ENCODE measurements at places on chromosomes 1 and 21. TPM values are rescaled to one million over a fixed set of nuclear protein-coding genes. Genes with fewer than 3 reads are reported as not detected.

Gene DYNLT5
- total RNA-seq: not detected

DNA sequence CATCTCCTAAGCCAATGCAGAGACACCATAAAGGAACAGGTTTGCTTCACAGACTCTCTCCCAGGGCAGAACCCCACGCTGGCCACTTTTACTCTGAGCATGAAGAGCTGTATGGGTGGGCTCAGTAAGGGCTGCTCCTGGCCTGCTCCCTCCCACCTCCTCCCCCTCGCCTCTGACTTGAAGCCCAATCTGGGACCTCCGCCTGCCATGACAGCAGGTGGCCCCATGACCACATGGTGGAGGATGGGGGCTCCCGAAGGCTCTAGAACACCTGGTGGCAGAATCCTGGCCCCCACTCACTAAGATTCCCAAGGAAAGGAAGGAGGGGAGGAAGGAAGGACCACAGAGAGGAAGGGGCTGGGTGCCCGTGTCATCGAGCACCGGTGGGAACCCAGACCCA lies 23.7 kb downstream of the CASZ1 start:
- no peaks in the 10 kb centered on the region for H3K36me3 ChIP-seq
- no peaks in the 10 kb centered on the region for H3K27me3 ChIP-seq
- H3K4me3 ChIP-seq: no peak overlapping the region
- no peak for DNase-seq
- H3K4me1 ChIP-seq: peaks cover 9% of the 10 kb centered on the region

- no peaks in the 10 kb centered on the region for H3K4me1 ChIP-seq
- H3K27ac ChIP-seq: no peak overlapping the region
- H3K36me3 ChIP-seq: no peaks in the 10 kb centered on the region
- H3K4me3 ChIP-seq: no peak overlapping the region
- no peak for DNase-seq
Measured at GRCh38 chr1:76496871-76497270, 370.4 kb upstream of the ST6GALNAC5 start.

- H3K4me3 ChIP-seq: no peak overlapping the region
- no peak for DNase-seq
- peaks cover 93% of the 10 kb centered on the region for H3K36me3 ChIP-seq
- peak overlapping the region; percentile 31 for H3K27ac ChIP-seq
- no peaks in the 10 kb centered on the region for H3K27me3 ChIP-seq
- H3K4me1 ChIP-seq: peaks cover 72% of the 10 kb centered on the region
Measured at GRCh38 chr1:93592551-93592949, 89.1 kb downstream of the BCAR3 start.

DNA sequence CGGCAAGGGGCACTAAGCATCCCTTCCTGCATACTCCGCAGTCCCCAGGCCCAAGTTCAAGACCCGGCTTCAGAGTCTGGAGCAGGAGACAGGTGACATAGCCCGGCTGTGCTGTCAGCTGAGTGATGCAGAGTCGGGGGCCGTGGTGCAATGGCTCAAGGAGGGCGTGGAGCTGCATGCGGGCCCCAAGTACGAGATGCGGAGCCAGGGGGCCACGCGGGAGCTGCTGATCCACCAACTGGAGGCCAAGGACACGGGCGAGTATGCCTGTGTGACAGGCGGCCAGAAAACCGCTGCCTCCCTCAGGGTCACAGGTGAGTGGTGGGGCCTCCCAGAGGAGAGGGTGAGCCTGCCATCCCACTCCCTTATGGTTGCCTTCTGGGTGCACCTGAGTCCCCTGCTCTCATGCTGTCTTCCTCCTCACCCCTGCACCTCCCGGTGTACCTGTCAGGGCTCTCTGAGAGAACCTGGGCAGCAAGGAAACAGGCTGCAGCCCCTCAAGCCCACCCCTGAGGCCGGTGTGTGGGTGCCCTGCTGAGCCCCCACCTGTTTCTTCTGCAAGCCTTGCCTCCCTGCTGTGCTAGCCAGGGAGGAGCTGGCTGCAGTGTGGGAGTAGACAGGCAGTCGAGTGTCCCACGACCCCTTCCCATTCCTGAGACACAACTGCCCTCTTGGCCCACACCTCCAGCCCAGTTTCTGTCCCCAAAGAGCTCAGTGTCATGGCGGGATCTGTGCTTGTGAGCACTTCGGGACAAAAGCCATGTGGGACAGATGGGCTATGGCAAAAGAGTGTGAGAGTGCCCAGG lies 99.2 kb downstream of the TRIM11 start:
- no peaks in the 10 kb centered on the region for H3K4me1 ChIP-seq
- H3K4me3 ChIP-seq: no peak overlapping the region
- DNase-seq: no peak
- no peak overlapping the region for H3K27ac ChIP-seq
- peaks cover 31% of the 10 kb centered on the region for H3K27me3 ChIP-seq
